ENCODE measurements at places on chromosomes 5 and 9.

- DNase-seq, result peak; percentile 25
Measured at GRCh38 chr9:88007291-88007650, 32.9 kb upstream of the CDK20 start.

DNA sequence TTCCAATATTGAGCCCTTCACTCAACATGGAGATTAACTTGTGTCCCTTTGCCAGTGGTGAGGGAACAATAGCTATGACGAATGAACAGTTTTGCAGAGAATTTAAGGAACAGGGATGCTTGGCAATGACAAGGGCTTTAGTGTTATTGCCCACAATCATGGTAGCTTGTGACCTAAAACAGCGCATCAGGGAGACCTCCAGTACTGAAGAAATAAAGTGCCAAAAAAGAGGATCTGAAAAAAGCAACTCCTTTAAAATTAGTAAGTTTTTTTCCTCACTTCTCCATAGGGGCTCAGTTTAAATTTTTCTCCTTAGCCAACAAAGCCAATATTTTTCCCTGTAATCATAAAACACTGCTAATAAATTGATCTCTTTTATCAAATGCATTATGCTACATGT, 41.8 kb upstream of the PAM start:
- DNase-seq, result no peak

- no peak for DNase-seq
Measured at GRCh38 chr9:85900504-85901201, 40.3 kb upstream of the NAA35 start.

- no peak for DNase-seq
Measured at GRCh38 chr5:61200582-61201155, 38.4 kb upstream of the SMIM15 start.

- DNase-seq, result no peak
Measured at GRCh38 chr9:30065888-30066287, 2318.6 kb upstream of the ACO1 start.

DNA sequence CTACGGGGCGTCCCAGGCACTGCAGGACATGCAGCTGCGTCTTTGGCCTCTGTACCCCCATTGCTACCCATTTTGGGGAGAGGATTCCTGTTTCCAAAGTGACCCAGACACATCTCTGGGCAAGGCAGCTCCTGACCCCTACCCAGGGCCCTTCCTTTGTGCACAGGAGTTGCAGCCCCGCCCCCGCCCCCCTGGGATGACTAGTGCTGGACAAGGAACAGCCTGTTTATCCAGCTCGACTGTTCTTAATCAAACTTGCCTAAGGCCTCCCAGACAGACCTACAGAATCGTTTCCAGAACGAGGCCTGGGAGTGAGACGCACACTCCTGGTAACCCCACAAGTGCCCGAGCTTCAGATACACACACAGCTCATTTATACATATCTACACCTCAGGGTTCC, 13.2 kb downstream of the DIPK1B start:
- no peak for DNase-seq

- DNase-seq, result no peak
Measured at GRCh38 chr5:9654886-9655285, 24.7 kb upstream of the TAS2R1 start.
